ENCODE measurements at places on chromosomes 7 and 10.

GRCh38 chr7:138030679-138031351 lies 28.9 kb upstream of the CREB3L2 start:
- DNase-seq, result no peak

DNA sequence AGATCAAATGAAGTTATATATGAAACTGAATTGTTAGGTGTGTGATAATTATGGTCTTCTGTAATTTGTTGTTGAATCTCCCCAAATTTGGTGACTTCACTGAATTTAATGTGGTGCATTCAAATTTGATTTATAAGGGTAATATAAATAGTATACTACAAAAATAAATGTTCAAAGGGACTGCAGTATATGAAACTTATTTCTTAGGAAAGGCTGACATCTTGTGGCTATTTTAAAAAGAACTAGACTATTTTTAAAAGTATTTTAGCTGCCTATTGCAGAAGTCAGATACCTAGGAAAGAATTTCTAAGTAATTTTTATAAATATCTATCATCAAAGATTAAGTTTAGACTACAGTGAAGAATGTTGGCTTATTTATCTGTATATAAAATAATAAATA lies 36.6 kb downstream of the ATRNL1 start:
- DNase-seq, result no peak

DNA sequence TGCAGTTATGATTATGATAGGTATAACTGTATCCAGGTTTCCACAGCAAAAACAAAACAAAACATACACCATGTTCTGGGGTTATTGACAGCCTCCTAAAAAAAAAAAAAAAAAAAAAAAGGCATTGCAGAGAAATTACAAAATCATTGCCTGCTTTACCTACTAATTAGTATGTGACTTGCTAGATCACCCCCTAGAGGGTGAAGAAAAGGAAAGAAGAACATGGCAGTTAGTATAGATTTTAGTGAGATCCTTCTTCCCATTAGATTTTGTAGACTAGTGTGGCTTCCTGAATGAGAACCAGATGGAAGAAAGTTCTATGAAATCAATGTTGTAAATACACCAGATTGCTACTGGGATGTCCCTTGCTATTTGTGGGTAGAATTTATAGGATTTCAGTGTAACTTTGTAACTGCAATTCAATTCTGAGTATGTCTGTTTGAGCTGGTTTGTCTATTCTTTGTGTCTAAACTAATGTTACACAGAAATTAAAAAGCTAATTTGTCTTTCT lies 24.0 kb upstream of the AGBL3 start:
- DNase-seq, result no peak

DNA sequence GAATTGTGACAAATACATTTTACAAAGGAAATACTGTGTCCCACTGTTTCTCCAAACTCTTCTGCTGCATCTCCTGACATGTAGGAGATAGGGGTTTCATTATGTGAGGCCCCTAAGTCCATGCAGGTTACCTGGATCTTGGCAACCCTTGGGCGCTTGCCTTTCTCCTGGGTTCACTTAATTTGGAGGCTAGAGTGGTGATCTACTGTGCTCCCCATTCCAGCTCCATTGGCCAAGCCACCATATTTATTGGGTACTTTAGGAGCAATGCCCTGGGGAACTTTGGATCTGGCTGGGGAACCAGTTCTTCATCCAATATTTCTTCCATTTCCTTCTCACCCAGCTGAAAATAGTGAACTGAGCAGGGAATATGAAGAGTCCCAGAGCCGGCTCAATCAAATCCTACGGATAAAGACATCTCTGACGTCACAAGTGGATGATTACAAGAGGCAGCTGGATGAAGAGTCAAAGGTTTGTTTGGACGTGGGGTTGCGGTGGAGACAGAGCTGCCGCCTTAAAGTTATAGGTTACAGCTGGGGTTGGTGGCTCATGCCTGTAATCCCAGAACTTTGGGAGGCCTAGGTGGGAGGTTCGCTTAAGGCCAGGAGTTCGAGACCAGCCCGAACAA lies 18.5 kb downstream of the MYH16 start:
- DNase-seq, result no peak

GRCh38 chr7:155430606-155431005 lies 27.3 kb upstream of the EN2 start:
- DNase-seq, result no peak

GRCh38 chr7:1702652-1703051 lies 32.6 kb downstream of the ELFN1 start:
- DNase-seq, result no peak

- no peak for DNase-seq
Measured at GRCh38 chr10:114042895-114043531, 653 bp upstream of the ADRB1 start.

GRCh38 chr10:110686047-110686446 lies 41.9 kb downstream of the RBM20 start:
- DNase-seq, result no peak

- no peak for DNase-seq
Measured at GRCh38 chr7:132573251-132573955, 2.9 kb downstream of the PLXNA4 start.

DNA sequence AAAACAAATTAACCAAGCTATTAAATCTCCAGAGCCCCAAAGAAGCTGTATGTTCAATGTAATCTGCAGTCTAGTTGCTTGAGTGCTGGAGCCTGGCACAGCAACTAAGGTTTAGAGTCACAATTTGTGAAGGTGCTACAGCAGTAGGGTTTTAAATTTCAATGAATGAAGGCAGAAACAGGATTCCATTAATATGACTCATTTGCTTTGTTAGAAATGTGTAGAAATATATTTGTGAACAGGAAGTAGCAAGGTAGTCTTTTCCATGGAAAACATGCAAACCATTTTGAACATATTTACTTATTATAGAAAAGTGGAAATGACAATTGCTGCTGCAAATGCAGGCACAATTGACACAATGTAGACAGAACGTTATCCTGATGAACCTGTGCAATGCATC lies 149.0 kb upstream of the STEAP4 start:
- DNase-seq, result no peak

GRCh38 chr10:119250641-119251314 lies 43.4 kb downstream of the GRK5 start:
- DNase-seq, result no peak

DNA sequence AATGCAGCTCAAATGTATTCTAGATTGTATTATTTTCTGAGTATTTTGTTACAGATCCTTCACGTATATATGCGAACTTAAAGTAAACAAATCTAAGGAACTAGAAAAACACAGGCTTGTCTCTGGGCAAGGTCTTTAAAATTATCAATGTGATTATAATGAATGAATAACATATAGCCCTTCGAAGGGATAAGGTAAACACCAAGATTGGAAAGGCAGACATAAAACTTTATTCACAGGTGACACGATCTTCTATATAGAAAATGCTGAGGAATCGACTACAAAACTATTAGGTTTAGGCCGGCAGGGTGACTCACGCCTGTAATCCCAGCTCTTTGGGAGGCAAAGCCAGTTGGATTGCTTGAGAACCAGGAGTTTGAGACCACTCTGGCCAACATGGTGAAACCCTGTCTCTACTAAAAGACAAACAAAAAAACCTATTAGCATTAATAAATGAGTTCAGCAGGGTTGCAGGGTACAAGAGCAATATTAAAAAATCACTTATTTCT lies 80.4 kb downstream of the CNNM2 start:
- no peak for DNase-seq

GRCh38 chr7:102450242-102450641 lies 14.4 kb downstream of the ALKBH4 start:
- peak; percentile 25 for DNase-seq

GRCh38 chr7:121513105-121513504 lies 117.0 kb upstream of the FAM3C start:
- DNase-seq, result no peak

DNA sequence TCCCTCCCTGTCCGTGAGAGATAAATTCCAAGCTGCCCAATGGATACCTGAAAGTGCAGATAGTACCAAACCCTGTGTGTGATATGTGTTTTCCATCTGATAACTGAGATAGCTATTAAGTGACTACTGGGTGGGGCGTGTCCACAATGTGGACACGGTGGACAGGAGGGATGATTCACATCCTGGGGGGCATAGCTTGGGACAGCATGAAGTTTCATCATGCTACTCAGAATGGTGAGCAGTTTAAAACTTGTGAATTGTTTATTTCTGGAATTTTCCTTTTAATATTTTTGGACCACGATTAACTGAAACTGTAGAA lies 158.6 kb downstream of the CREB5 start:
- DNase-seq, result no peak

DNA sequence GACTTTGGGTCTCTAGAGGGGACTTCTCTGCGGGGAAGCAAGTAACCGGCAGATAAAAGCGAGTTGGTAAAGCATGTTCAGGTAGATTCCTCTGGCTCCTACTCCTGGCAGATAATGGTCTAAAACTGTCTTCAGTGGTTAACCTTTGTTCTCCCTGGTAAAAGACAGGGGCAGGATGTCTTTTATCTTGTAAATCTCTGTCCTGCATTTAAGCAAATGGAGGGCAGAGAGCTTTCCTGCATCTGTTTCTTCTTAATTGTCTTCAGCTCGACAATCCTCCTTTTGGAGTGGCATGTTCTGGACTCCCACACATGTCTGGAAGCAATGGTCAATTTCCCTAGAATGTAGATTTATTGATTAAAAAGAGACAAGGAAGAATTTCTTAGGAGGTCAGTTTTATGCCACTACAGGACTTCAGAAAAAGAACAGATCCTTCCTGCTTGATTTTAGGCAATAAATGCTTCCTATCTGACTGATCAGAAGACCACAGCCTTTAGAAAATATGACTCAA lies 16.6 kb downstream of the C7orf33 start:
- no peak for DNase-seq

DNA sequence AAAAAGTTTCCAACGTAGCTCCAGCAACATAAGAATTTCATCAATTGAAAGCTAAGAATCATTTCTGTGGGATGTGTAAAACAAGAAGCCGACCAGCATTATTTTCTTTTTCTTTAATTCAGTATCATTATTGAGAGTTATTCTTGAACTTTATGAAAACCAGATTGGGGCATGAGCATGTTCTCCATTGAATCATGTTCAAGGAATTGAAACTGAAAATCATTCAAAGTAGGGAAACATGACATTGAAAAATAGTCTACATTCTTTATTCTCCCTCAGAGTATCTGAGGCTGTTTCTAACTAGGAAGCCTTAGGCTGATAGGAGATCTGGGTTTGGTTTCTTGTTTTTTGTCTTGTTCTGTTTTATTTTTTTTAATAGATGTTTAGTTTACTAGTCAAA lies 253.7 kb downstream of the DYNC1I1 start:
- no peak for DNase-seq

GRCh38 chr7:29609162-29610037 lies 45.8 kb downstream of the PRR15 start:
- no peak for DNase-seq

- no peak for DNase-seq
Measured at GRCh38 chr7:102890292-102890970, 22.4 kb upstream of the LRRC17 start.

- DNase-seq, result no peak
Measured at GRCh38 chr7:106721816-106722785, 61.1 kb upstream of the CCDC71L start.

DNA sequence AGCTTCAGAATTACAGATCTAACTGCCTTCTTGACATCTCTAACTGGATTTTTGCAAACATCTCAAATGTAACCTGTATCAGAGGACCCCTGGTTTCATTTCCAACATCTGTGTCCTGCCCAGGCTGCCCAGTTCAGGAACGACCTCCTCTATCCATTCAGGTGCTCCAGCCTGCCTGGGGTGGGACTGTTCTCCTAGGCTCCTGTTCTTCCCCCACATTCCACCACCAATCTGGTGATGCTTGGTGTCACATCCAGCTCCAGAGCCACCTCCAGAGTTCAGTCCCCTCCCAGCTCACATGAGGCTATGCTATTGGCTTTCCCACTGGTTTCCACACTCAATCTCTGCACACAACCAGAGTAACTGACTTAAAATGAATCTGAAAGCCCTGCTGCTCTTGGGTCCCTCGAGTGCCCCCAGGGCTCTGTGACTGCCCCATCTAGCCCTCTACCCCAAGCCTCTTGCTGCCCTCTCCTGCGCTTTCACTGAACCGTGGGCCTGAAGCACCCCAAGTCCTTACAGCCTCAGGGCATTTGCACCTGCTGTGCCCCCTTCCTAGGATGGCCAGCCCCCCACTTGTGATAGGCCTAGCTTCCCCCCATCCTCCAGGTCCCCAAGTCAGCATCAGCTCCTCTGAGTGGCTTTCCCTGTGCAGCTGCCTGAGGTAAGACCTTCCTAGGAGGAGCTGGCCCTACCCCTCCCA lies 46.1 kb downstream of the PPIF start:
- no peak for DNase-seq

GRCh38 chr7:39733881-39734632 lies 110.7 kb downstream of the RALA start:
- no peak for DNase-seq

GRCh38 chr10:97701438-97702069 lies 12.0 kb upstream of the MARVELD1 start:
- DNase-seq, result no peak

DNA sequence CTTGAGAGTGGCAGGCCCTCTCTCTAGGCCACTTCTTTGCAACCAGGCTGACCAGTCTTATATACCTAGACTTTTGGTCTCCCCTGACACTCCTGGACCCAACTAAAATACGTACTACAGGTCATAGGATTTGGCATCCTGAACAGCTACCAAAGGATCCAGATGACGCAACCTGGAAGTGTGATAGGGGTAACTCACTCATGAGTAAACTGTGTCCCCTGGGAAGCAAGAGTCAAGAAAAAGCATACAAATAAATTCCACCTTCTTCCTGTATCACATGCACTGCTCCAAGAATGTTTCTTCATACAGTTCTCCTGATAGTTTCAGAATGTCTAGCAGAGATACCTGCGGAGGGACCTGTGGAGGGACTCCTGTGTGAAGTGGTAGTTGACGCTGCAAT lies 172.3 kb downstream of the MDFIC start:
- DNase-seq, result no peak

GRCh38 chr10:47400251-47400650 lies 16.2 kb upstream of the ZNF488 start:
- DNase-seq, result no peak

GRCh38 chr7:92729172-92729571 lies 107.2 kb downstream of the CDK6 start:
- DNase-seq, result no peak

DNA sequence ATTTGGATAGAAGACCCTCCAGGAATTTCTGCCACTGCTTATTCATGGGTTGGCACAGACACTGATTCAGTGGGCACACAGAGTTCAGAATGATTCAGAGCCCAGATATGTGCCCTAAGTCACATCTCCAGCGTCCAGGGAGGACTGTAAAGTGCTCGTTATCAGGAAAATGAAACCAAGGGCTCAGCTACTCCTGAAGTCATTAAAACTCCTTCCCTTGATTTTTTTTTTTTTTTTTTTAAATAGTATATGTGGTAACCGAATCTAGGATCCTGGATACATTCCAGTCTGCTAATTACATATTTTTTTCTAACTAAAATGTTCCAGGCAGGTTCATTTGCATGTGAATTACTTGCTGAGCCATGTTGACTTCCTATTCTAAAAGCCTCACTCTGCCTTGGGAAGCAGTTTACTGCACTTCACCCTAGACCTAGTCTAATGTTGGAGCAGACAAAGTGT lies 34.7 kb downstream of the MET start:
- DNase-seq, result no peak

DNA sequence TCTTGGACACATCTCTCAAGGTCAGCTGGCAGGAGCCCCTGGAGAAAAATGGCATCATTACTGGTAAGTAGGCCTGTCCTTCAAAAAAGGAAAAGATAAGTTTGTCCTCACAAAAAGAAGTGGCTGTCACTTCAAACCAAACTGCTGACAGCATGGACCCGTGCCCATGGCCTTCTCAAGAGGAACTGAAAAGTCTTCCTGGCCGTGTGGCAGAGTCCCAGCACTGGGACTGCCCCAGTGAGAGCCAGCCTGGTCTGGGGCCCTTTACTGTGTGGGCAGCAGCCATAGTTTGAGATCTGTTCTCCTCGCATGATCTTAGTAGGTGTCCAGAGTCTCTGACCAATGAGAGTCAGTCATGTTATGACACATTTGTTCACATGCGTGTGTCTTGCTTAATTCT lies 614.2 kb upstream of the FOXK1 start:
- no peak for DNase-seq

All from effector memory CD4-positive, alpha-beta T cell (primary cell).